ENCODE measurements at places on chromosomes 16 and 17.

DNA sequence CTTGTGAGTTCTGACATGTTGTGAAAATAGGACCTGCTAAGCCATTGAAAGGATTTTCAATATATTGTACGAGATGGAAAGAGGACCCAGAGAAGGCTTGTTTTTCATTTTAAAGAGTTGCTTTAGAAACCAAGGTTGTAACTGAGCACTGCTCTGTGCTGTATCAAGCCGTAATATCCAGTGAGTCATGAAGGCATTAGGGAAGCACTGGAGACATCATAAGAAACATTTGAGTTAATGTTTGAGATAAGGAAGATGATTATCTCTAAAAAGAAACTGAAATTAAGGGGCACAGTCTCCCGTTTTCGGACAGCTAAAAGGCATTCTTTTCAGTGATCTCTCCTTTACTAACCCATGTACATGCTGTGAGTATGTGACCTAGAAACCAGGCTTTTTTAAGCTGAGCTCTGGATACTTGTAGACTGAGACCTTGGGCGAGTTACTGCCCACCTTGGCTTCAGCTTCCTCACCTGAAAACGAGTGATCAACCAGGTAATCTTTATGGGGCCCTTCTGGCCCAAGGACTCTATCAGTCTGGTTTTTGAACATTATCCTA is 149.2 kb upstream of the TBX2 start:
- no peak for DNase-seq

GRCh38 chr17:81582749-81583148 is 30.6 kb upstream of the FAAP100 start:
- DNase-seq, result no peak

- DNase-seq, result peak; percentile 49
These were observed 93.1 kb downstream of the XYLT1 start for GRCh38 chr16:17377360-17378324.

DNA sequence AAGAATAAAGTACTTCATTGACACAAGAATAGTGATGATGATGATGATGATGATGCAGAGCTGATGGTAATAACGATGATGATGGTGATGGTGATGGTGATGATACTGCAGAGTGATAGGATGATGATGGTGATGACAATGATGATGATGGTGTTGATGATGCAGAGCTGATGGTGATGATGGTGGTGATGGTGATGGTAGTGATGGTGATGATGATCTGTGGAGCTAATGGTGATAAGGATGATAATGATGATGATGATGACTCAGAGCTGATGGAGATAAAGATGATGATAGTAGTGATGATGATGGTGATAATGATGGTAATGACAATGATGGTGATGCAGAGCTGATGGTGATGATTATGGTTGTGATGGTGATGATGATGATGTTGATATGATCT is 448.1 kb downstream of the HS3ST4 start:
- DNase-seq, result no peak

DNA sequence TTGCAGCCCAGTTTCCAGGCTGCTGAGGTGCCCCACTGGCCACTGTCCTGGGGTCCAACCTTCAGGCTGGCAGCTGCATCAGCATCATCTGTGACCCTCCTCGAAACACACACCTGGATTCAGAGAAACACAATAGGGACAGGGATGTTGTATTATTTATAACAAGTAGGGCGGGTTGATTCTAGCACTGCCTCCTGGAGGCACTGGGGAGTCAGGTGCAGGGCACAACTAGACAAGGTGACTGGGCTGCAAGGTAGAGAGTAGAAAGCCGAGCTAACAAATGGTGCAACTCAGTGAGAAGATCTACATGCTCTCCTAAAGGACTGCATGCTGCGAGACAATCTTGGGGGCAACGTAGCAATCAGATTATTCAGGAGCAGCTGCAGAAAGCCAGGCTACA is 317.3 kb downstream of the SLC39A11 start:
- DNase-seq, result no peak

- no peak for DNase-seq
These were observed 53.1 kb upstream of the ABCC11 start for GRCh38 chr16:48300391-48300856.

DNA sequence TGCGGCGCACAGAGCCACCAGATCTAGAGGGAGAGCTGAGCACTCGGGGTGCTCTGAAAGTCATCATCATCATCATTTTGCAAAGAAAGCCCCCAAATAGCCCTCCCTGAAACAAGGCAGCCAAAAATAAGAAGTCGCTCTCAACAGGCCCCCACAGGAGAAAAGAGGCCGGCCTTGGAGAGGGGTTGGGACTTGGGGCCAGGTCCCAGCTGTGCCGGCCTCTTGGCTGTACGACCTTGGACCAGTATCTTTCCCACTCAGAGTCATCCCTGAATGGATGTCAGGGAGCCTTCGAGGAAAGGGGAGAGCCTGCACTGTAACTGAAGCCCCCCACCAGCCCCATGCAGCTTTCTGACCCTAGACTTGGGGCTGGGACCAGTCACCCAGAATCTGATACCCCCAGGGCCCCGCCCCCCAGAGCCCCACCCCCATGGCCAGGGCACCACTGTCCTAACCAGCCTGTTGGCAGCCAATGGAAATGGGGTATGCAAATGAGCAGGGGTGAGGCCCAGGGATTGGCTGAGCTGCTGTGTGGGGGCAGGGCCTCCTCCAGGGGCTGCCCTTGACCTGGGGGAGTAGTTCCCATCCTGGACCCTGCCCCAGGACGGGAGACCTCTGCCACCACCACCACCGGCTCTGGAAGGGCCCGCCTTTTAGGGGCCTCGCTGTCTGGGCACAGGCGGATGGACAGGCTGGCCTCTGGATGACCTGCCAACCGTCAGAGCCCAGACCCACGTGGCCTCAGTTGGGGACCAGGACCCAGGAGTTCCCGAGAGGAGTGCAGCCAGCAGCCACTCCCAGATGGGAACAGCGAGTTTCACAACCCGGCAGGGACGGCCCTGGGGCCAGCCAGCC is 15.4 kb downstream of the ZFPM1 start:
- peak; percentile 32 for DNase-seq

DNA sequence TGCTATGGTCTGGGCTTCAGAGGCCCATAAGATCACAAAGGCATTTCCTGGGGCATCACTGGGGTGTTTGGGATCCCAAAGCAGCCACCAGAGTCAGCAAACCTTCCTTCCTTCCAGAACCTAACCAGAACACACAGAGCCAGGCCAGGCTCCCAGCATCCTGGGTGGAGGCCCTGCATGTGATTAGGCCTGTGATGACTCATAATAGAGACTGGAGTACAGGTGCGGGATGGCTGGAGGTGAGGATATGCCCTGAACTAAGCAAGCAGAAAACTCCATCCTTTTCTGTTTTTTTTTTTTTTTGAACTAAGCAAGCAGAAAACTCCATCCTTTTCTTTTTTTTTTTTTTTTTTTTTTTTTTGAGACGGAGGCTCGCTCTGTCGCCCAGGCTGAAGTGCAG is 17.7 kb upstream of the GFOD2 start:
- DNase-seq, result no peak

DNA sequence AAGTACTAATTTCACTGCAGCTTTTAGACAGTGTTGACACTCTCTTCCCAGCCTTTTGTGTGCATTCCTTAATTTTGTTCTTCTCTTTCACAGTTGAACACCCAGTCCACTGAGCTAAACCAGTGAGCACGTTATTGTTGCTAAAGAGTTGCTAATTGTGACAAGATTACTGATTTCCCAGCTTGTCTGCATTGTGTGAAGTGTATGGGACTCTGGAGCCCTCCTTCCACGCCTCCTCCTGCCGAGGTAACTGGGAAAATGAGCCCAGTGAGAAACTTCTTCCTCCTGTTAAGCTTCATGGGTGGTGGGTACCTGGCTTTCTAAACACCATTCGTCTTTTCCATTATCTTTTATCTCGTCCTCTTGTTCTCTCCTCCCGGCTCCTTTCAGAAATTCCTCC is 29.8 kb upstream of the DNAH17 start:
- DNase-seq, result no peak

DNA sequence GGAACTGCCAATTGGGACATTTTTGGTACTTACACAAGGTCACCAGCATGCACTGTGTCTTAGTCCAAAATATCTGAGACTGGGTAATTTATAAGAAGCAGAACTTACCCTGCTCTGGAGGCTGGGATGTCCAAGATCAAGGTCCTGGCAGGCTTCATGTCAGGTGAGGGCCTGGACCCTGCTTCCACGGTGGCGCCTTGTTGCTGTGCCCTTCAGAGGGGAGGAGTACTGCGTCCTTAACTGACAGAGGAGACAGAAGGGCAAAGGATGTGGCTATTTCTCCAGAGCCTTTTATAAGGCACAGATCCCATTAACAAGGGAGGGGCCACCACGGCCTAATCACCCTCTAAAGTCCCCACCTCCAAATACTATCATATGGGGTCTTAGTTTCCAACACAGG is 178.9 kb downstream of the C16orf95 start:
- DNase-seq, result no peak

DNA sequence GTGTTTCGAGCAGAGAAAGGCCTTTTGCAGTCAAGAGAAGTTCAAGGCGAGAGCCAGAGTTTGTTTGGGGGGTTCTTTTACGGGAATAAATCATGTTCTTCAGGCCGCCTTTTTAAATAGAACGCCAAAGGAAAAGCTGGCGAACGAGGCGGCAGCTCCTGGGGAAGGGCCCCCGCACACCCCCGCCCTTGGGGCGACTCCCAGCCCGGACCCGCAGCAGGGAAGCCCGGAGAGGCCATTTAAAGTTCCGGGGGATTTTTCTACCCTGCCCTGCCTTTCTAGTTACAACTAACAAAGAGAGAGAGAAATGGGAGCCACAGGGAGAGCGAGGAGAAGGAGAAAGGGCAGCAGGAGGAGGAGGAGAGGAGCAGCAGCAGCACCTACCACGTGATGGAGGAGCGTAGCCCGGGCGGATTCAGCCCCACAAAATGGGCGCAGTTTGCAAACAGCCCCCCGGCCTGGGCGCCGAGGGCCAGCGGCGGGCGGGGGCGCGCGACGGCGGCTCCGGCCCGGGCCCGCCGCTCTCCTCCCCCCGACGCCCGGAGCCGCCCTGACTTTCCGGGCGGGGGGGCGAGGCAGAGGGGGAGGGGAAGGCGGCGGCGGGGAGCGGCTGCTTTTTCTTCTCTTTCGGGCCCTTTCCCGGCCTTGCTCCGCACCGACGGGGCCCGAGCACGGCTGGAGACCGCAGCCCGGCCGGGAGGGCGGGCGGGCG is 634 bp downstream of the KANSL1 start:
- peak; percentile 75 for DNase-seq

- no peak for DNase-seq
These were observed 43.4 kb downstream of the TAOK1 start for GRCh38 chr17:29433541-29433940.

- no peak for DNase-seq
These were observed 2.2 kb downstream of the WDR81 start for GRCh38 chr17:1726626-1727257.

DNA sequence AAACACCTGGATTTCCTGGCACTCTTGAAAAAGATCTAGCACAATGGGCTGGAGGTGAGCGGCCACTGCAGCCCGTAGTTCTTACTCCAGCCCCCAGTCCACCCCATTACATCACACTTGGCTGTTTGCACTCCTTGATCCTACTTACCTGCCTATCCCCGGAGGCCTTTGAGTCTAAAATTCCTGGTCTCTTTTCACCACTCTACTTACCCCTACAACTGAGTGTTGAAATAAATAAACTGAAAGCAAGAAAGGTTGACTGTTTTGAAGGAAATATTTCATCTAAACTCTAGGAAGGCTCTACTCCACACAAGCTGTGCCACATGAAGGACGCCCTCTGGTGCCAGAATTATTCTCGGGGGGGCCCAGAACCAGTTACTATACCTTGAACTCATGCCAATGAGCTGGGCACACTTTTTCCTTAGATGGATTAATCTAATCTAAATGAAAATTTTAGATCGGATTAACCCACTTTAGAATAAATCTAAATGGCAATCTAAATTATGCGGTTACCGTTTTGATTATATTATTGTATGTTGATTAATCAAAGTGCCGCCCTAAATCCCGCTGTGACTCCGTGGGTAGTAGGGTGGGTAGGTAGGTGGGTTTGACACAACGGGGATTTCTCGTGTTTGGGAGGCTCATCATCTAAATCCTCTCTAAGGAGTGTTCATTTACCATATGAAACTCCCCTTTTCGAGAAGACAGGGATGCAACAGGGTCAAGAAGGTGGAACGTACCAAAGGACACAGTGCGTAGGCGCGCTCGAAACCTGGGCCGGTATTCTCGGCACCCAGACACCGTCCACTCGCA is 651 bp upstream of the EIF1 start:
- DNase-seq, result peak; percentile 69

DNA sequence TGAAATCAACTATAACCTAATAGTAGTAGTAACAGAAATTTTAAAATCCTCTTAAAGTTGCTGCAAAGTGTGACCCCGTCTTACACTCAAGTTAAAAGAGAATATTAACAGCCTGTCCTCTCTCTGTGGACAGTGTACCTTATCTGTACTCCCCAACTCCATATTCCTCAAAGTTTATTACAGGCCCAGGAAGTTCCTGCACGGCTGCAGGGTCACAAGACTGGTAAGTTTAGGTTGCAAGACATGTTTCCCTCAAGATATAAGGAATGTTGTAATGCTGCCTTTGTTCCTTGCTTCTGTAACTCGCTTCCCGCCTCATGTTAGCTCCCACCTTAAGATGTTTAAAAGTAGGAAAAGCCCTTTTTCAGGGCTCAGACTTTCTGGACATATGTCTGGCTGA is 72.2 kb downstream of the ITFG1 start:
- no peak for DNase-seq

DNA sequence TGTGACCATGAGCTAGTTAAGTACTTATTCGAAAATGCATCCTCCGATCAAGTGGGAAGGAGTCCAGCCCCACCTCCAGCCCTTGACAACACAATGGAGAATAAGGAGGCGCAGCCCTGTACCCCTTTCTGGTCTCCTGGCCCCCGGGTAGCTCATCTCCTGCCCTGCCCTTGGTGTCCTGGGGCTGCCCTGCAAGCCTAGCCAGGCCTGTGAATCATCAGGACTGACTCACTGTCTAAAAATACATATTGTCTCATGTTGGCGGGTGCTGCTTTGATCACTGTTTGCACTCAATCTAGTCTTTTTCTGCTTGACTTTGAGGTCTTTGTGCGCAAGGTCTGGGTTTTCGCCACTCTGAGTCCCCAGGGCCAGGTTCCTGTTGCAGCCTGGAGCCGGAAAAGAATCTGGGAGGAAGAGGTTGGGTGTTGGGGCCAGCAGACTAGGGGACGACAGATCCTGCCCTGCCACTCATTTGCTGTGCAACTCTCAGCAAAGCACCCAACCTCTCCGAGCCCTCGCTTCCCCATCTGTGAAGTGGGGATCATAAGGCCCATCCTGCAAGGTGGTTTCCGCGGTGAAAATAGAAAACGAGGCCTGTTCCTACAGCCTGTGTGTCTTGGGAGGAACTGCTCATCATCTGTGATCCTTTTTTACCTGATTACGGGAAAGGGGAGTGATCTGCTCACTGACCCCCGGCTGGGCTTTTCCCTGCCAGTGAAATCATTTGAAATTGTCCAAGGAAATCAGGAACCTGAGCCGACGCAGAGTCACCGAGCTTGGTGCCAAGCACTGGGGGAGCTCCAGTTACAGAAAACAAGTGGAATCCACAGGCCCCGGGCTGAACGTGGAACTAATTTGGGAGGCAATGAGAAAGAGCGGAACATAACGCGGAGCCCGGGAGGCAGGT is 230.4 kb downstream of the PARN start:
- DNase-seq, result no peak

Measured in CD4-positive, alpha-beta T cell treated with Interferon gamma for 1 hour (primary cell).